ENCODE measurements at places on chromosomes 16 and 17.

GRCh38 chr17:72872396-72872795 is 220.1 kb downstream of the SLC39A11 start:
- DNase-seq = no peak

GRCh38 chr17:7282752-7283321 is 1.3 kb downstream of the SLC2A4 start:
- DNase-seq = no peak

DNA sequence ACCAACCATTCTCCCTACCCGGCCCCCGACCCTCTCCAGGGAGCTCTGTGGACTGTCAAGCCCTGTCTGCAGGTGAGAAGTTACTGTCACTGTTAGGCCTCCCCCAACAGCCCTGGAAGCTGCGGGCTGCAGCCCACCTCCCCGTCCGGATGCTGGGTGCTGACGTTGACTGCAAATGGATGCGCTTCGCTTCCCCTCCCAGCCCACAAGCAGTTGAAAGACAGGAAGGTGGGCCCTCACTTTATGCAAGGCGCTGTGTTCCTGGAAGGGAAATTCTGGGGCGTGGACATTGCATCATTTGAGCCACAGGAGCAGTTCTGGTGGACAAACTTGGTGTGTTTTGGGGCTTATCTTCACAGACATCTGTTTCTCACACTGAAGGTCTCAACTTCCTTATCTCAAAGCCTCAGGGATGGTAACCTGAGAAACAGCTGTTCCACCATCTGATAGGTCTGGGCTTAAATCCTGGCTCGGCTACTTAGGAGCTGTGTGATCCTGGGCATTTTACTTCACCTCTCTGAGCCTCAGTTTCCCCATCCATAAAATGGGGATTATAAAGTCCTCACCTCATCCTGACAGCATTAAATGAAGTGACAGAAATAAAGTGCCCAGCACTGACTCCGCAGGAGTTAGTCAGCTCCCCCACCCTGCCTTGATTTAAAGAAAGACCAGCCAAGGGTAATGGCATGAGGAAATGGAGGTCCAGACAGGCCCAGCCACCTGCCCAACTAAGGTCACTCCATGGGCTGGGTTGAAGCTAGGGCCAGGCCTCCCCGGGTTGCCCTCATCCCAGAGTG is 4.6 kb upstream of the DRC7 start:
- no peak for DNase-seq

DNA sequence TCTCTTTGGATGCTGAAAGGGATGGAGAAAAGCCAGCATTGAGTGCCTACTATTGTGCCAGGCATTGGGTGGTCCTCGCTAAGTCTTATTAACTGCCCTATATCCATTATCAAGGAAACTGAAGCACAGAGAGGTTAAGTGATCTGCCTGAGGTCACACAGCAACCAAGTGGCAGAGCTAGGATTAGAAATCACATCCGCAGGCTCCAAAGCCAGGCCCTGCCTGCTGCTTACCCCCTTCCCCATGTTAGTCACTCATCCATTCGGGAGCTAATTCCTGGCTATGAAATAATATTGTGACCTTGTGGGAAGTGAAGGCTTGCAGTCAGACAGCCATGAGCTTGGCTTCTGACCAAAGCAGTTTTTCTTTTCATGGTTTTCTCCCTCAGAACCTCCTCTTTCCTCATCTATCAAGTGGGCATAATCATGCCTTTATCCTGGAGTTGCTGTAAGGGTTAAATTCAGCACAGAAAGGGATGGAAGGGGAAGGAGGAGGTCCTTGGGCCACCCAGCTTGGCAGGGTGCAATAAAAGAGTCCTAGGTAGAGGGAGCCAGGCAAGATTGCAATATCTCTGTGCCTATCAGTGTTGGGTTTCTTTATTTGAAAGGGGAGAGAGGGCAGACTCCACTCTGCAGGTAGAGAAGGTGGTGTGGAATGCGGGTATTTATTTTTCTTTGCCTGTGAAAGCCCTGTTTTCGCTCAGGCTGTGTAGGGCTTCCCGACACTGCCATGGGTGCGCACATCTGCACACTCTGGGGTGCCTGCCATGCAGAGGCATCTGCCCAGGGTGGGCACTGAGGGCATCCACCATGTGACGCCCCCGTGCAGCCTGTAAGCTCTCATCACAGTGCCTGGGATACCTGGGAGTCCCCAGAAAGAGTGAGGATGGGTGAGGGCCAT is 11.3 kb downstream of the RAI1 start:
- no peak for DNase-seq
